ENCODE measurements at places on chromosomes 5 and 9.

- peak; percentile 55 for DNase-seq
Measured at GRCh38 chr9:33178972-33179697, 12.0 kb upstream of the B4GALT1 start.

DNA sequence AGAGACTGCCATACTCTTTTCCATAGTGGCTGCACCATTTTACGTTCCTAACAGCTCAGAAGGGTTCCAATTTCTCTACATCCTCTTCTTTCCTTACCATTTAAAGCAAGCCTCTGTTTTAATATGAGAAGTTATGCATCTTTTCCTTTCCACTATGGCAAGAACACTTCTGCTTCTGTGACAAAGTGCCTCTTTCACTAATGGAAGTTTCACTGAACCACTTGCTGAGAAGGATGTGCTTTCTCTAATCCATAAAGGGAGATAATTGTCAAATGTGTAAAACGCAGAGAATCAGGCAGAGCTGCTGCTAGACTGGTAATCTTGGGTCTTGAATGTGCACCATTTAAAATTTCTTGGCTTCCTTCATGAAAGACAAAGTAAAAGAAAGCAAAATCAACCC lies 131.6 kb downstream of the PJA2 start:
- no peak for DNase-seq

GRCh38 chr9:120369608-120370220 lies 210.3 kb downstream of the CDK5RAP2 start:
- DNase-seq = no peak

DNA sequence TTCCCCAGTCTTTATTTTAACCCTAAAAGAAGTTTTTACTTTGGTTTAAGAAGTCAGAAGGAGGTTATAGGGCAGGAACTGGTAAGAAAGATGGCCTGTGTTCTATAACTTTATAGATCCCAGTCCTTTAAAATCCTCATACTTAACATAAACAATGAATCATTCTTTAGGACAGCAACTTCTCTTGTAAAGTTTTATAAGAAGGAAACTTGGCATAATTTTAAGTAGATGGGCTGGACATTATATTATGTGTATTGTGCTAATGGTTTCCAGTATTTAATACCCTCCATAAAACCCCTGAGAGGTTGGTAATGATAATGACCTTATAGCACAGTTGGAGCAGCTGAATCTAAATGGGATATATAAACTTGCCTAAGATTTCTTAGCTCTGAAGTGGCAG lies 247.2 kb downstream of the FAM170A start:
- DNase-seq = no peak

- DNase-seq = no peak
Measured at GRCh38 chr5:11564706-11565105, 339.5 kb downstream of the CTNND2 start.

DNA sequence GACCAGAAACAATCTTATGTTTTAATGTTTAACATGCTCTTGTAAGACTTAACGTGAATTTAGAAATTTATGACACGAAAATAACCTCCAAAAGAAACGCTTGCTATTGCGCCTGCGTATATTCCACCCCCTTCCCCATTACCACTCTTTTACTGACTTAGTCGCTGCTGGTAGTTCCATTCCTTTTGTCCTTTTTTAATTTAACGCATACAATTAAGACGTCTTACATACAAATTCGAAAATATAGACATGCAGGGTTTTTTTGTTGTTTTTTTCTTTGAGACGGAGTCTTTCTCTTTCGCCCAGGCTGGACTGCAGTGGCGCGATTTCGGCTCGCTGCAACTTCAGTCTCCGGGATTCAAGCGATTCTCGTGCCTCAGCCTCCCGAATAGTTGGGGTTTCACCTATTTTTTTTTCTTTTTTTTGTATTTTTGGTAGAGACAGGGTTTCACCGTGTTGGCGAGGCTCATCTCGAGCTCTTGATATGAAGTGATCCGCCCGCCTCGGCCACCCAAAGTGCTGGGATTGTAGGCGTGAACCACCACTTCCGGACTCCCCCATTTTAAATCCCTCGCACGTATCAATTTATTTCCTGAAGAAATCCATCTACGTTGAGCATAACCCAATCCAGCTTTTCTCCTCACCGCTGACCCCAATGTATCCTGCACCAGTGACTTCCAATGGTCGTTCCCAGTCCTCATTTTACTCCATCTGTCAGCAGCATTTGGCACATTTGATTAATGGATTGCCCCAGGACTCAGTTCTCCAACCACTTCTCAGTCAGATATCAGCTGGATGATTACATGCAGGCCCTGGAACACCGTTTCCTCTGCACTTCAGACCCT lies 684 bp upstream of the MED7 start:
- peak; percentile 77 for DNase-seq

GRCh38 chr5:14744296-14745187 lies 80.0 kb downstream of the OTULIN start:
- no peak for DNase-seq

DNA sequence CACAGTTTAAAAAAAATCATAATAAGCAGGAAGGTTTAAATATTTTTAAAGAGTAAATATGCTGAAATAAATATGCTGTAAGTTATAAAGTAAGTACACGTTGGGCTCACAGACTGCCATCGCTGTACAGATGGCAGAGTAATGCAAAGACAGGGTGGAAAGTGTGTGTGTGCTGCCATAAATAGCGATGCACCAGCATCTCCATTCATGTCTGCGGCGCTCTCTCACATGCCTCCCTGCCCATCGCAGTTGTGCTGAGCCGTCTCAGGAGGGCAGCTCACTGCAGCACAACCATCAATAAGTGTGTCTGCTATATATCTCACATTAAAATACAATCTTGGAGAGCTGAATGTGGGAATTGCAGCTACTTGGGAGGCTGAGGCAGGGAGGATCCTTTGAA lies 14.3 kb downstream of the MOCS2 start:
- no peak for DNase-seq

- DNase-seq = no peak
Measured at GRCh38 chr5:173020643-173021042, 35.5 kb upstream of the CREBRF start.

DNA sequence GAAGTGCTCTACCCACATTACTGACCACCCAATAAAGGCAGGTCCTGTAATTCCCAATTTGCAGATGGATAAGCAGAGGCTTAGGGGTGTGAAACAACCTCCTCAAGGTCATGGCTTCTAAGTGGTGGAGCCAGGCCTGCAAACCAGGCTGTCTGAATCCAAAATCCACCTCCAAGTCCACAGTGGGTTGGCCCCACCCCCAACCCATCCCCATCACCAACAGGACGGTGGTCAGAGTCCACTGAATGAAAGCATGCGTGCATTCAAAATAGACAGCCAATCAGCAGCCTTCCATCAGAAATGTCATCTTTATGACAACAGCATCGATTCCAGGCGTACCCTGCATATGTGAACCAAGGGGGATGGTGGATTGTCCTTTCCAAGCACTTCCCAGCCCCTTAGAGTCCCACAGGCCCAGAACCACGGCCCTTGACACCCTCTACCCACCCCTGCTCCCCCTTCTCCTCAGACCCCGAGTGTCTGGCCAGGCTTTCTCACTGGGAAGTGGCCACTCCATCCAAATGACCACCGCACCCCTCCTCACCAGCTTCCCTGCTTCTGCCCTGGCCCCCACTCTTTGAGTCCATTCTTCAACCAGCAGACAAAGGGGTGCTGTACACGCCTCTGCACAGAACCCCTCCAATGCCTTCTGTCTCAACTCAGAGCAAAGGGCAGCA lies 133.1 kb downstream of the KCNIP1 start:
- DNase-seq = no peak

DNA sequence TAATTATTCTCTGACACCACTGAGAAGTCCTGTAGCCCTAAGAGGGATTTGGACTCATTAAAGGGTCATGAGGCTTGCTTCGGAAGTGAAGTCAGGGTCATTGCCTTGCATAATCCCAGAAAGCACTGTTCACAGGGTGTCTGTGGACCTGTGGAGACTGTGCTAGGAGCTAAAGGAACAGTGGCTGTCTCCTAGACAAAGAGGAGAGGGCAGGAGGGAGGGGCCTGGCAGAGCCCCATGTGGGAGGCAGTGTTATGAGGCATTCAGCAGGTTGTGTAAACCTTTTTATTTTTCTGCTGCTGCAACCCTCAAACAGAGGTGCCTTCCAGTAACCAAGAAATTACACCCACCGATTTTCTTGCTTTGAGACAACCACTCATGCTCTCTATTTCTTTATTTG lies 3.3 kb downstream of the TMEM174 start:
- DNase-seq = no peak

DNA sequence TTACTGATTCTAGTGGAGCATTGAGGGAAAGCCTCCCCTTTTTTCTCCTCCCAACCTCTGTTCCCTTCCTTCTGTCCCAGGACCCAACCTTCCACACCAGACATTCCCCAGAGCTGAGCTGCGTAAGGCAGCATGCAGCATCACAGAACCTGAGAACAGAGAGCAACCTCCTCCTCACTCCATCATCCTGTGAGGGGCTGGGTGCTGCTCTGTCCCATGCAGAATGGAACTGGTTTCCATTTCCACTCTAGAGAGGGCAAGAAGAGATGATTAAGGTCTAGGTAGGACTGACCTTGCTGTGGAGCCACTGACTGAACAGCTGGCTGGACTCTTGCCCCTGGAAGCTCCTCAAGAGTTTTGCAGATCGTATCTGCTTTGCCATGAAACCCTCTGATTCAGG lies 30.1 kb upstream of the IL7R start:
- DNase-seq = no peak

GRCh38 chr5:124580925-124581737 lies 165.3 kb downstream of the ZNF608 start:
- DNase-seq = peak; percentile 89

DNA sequence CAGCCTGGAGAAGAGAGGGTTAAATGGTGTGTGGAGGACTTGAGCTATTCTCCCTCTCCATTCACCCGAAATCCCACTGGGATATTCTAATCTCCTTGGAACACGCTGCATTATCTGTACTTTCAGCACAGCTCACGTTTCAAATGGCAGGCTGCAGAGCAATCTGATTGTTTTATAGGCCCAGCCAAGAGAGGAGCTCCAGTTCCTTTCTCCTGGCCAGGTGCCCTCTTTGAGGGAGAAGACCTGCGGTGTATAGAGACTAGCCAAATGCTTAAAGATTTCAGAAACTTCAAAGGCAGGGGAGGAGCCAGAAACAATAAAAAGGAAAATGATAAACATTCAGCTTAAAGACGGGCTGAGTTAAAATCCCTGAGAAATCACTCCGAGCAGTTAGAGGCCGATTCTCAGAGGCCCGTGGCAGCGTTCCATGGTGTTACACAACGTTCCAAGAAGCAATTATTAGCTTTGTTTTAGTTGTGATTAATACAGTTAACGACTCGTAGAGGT lies 564.0 kb upstream of the KLF4 start:
- DNase-seq = peak; percentile 83

All from stomach (tissue), 19 donors.